ENCODE measurements at places on chromosomes 12 and 14.

GRCh38 chr14:67265131-67265530 lies 23.9 kb downstream of the PALS1 start:
- no peak for DNase-seq

DNA sequence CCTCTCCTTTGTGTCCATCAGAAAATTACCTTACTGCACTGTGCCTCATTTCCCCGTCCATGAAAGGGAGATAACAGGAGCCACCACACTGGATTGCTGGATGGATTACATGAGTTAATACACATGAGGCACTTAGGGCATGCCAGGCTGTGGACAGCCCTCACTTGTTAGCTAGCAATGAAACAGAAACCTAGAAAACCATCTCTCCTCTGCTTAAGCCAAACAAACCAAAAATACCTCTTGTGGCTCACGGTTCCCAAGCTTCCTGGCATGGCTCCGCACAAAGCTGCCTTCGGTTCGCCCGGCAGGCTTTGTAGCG lies 660 bp upstream of the HCFC2 start:
- DNase-seq: no peak

DNA sequence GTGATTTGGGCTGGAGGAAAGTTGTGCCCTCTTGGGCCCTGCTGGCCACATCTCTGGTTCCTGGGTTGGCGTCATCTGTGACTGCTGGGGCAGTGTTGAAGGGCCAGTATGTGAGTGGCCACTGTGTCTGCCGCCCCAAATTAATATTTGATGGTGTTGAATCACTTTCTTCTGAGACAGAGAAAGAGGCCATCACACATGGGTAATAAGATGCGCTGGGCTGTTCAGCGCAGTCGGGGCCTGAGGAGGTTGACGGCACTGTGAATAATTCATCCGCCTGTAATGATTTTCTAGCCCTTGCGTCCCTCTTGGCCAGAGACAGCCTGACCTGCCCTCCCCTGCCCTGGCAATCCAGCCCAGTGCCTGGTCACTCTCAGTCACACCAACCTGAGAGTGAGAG lies 56.2 kb upstream of the BEGAIN start:
- DNase-seq: no peak

GRCh38 chr12:11837216-11837934 lies 187.9 kb downstream of the ETV6 start:
- DNase-seq: no peak

DNA sequence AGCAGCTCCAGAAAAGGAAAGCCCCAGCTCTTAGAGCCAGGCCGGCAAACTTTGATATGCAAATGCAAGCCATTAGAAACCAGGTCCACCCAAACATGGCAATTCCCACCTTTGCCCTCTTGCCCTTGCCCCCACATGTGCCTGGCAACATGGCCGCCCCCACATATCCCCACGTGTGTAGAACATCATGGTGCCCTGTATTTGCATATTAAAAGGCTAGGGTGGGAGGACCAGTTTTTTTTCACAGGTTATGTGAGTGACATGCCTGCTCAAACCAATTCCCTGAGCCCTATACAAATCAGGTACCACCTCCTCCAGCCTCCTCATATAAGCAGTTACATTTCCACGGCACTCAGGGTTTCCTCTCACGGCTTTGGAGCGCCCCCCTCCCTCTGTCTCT lies 6.1 kb upstream of the ALDH1L2 start:
- no peak for DNase-seq

DNA sequence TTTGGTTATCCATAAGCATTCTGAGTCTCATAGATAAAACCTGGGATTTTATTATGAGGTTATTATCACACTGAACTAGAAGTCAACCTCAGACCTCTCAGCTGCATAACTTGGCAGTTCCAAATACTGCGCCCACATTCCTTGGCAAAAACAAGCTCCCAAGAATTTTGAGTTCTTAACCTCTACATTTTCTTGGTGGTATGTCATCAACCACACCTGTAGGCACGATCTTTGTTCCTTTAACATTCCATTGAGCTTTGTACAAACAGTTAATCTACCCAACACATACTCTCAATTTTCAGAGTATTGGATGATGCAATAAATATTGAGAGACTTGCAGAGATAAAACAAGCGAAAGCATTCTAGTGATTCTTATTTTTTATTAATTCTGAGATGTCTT lies 371.8 kb upstream of the PRICKLE1 start:
- no peak for DNase-seq

- DNase-seq: peak; percentile 54
Measured at GRCh38 chr14:50666772-50667683, 1.1 kb downstream of the SAV1 start.

Data from T-helper 2 cell (primary cell).